Caco-2 (cell line): ENCODE measurements at places on chromosomes 2 and 18.

GRCh38 chr2:213316001-213316735 is 31.9 kb downstream of the SPAG16 start:
- DNase-seq: no peak
- H3K4me3 ChIP-seq: no peak overlapping the region
- H3K36me3 ChIP-seq: no peaks in the 10 kb centered on the region
- H3K27me3 ChIP-seq: no peaks in the 10 kb centered on the region
- H3K27ac ChIP-seq: no peak overlapping the region

GRCh38 chr2:44655401-44655864 is 286.1 kb upstream of the SIX3 start:
- H3K4me1 ChIP-seq: peaks cover 18% of the 10 kb centered on the region; the same call in 1 of the 2 replicates
- H3K4me3 ChIP-seq: no peak overlapping the region
- no peaks in the 10 kb centered on the region for H3K36me3 ChIP-seq

GRCh38 chr18:22349966-22350365 is 67.7 kb downstream of the CTAGE1 start:
- no peak overlapping the region for H3K27ac ChIP-seq
- no peaks in the 10 kb centered on the region for H3K27me3 ChIP-seq

GRCh38 chr2:148538375-148538774 is 106.2 kb upstream of the EPC2 start:
- DNase-seq: no peak
- H3K4me1 ChIP-seq: no peaks in the 10 kb centered on the region
- no peak overlapping the region for H3K4me3 ChIP-seq
- H3K27ac ChIP-seq: no peak overlapping the region
- no peaks in the 10 kb centered on the region for H3K36me3 ChIP-seq
